Stimulated activated CD4-positive, alpha-beta T cell treated with anti-CD3 and anti-CD28 coated beads, Interleukin-12 subunit alpha, Interleukin-12 subunit beta, amount 100 ng/mL, for 4 hours (primary cell): ENCODE measurements at places on chromosomes 5 and 9.

- no peak for DNase-seq
These were observed 722.6 kb downstream of the TLE4 start for GRCh38 chr9:80294318-80294717.

GRCh38 chr5:87258507-87258906, 9.2 kb upstream of the RASA1 start:
- DNase-seq: no peak

- no peak for DNase-seq
These were observed 13.8 kb upstream of the SUSD1 start for GRCh38 chr9:112188884-112189283.

DNA sequence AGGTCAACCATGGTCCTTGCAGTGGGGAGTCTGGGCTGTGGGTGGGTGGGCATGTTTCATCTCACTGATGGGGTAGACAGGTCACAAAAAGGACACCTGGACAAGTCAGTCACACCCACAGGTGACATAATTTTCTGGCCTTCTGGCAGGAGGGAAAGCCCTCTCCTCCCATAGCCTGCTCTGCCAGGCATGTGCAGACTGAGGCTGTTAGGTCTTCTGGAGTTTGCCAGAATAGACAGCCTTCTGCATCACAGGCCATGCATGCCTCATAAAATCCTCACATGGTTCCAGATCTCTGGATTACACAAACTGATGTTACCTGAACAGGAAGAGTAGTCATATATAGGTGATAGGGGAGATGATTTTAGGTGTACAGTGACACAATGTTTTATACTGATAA, 49.1 kb downstream of the ARHGAP26 start:
- no peak for DNase-seq

GRCh38 chr5:37514946-37515345, 135.8 kb downstream of the WDR70 start:
- DNase-seq: no peak

GRCh38 chr5:172903790-172904189, 55.4 kb upstream of the RPL26L1 start:
- DNase-seq: no peak

DNA sequence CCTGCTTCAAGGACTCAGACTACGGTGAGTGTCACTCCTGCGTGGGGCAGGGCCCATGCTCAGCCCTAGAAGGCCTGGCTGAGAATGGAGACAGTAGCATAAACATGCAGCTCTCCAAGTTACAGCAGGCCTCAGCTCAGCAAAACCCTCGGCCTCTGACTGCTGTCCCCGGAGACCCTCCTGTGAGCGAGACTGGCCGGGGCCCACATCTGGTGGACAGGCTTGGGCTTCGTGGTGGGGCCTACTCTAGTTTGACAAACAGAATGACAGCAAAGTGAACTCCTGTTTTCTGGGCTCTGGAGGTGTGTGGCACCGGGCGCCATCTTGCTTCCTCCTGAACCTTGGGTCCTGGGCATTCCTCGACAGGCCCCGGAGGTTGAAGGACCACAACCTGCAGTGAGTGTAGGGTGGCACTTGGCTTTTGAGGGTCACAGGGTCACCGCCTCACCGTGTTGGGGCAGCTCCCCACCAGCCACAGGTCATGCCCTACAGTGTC, 97.5 kb downstream of the PHF2 start:
- DNase-seq: no peak
